ENCODE measurements at places on chromosomes 5 and 9.

DNA sequence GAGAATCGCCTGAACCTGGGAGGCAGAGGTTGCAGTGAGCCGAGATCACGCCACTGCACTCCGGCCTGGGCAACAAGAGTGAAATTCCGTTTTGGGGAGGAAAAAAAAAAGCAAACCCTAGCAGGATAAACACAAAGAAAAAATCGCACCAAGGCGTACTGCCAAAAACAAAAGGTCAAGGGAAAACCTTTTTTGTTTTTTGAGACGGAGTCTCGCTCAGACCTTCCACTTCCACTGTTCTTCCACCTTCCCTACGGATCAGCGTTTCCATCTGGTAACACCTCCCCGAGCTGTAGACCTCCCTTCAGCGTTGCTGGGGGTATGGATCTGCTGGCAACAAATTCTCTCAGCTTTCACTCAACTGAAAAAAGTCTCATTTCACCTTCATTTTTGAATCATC, 20.1 kb upstream of the FCN2 start:
- DNase-seq, result no peak

DNA sequence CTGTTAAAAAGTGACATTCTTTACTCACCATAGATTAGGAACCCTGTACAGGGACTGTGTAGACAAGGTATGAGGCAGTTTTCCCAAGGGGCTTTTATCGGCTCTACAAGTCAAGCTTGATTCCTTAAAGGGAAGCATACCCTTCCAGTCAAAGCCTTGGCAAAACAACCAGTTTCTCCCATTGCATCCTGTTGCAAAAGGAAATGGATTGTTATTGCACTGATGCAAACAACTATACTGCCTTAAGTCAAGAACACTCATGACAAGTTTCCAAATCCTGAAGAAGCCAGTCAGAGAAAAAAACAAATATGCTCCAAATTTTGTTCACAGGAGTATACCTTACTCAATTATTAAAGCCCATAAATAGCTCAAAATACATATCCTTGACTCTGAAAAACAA, 67.5 kb downstream of the RGMB start:
- no peak for DNase-seq

DNA sequence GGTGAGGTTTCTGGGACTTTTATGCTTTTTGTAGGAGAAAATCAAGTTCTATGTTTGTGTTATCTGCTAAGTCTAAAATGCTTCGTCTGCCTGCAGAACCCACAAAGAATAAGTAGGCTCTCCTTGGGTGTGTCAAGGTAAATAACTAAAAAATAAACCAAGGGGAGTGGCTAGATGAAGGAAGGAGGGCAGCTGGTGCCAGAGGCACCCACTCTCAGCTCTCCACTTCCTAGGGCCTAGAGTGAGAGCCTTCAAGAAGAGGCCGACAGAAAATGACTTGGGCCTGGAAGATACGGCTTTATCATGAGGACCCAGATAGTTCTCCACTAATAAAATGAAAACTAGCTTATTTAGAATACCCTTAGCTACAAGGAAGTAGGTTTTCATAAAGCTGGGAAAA, 147.4 kb downstream of the CDK5RAP2 start:
- no peak for DNase-seq

DNA sequence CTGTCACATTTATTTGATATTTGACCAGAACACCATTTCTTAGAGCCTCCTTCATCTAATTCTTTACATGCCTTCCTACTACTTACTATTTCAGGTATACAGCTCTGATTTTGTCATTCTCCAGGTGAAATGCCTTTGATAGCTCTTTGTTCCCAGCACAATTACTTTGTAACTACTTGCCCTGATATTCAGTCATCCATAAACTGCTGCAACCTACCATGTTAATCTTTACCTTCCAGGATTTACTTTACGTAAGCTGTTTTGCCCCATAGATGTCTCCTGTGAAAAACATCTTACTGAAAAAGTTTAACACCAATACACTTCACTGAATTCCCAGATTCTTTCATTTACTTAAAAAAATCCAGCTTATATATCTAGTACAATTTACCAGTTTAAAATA, 443.8 kb upstream of the CYLC2 start:
- no peak for DNase-seq

DNA sequence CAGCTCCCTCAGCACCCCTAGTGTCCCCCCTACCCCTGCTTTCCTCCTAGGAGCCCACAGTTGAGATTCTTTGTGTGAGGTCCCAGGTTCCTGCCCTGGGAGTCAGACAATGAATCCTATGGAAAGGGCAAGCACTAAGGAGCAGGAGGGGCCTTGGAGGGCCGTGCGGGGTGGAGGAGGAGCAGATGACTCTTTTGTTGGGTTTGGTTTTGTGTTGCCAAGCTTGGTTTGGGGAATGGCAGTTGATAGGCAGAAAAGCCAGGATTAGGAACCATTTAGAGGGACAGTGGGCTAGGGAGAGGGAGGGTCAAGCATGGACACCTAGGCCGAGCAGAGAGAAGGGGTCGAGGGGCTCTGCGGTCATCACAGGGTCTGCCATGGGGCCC, 61.6 kb upstream of the SPTLC1 start:
- no peak for DNase-seq

GRCh38 chr9:135779571-135779970, 77.6 kb downstream of the KCNT1 start:
- DNase-seq, result no peak

DNA sequence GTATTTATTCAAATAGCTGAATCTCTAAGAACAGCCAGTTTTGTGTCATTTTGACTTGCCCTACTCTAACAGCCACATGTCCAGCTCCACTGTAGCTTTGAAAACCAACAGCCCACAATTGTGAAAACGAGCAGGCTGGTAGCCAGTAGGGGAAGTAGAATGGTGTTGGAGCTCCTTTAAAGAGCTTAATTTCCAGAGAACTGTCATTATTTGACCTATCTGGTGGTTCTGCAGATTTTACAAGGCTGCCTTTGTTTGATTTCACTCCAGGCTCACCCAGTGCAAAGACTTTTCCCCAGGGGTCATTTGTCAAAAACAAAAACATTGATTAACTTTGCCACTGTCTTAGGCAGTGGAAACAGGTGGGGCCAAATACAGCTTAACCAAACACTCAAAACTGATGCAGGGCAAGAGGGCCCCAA, 3.2 kb upstream of the PJA2 start:
- no peak for DNase-seq

DNA sequence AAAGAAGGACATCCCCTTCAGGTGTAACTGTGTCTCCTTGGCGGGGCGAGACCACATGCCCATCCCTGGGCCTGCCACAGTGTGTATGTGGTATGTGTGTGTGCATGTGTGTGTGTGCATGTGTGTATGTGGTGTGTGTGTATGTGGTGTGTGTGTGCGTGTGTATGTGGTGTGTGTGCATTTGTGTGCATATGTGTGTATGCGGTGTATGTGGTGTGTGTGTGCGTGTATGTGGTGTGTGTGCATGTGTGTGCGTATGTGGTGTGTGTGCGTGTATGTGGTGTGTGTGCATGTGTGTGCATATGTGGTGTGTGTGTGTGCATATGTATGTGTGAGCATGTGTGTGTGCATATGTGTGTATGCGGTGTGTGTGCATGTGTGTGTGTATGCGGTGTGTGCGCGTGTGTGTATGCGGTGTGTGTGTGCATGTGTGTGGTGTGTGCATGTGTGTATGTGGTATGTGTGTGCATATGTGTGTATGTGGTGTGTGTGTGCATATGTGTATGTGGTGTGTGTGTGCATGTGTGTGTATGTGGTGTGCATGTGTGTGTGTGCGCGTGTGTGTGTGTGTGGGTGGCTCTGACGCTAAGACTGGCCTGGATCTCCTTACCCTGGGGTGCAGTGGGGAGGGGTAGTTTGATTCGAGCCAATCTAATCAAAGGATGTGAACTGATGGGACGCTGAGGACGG, 107.9 kb upstream of the RAPGEF1 start:
- DNase-seq, result no peak

DNA sequence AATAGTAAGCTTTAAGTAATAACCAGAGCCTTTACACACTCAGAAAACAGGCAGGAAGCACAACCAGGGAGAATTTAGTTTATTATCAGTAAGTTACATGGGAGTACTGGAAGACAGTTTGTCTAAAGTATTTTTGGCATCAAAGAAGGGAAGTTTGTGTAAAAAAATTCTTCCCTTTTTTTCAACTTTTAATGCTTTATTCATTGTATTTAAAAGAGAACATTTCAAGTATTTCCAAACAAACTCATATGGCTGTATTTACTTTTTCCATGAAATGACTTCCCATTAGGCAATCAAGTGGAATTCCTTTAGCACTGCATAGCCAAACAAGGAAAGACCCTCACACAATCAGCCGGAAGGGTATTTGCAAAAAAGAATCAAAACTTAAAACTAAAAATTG, 26.7 kb downstream of the RNF145 start:
- DNase-seq, result peak; percentile 64

DNA sequence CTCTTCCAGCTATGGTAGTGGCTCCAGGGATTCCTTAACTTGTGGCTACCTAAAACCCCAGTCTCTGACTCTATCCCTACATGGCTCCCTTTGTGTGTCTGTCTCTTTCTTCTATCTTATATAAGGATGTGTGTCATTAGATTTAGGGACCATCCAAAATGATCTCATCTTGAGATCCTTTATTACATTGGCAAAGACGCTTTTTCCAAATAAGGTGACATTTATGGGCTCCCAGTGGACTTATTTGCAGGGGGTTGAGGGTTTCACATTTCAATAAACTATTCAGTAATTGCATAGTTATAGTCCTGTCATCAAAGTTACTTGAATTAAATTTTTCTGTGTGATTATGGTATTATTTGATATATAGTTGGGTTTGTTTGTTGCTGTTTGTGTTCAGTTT, 59.2 kb downstream of the NIPBL start:
- no peak for DNase-seq

Data from fibroblast of skin of right biceps (primary cell).